ENCODE measurements at places on chromosomes 16 and 17. TPM values are rescaled to one million over a fixed set of nuclear protein-coding genes. Genes with fewer than 3 reads are reported as not detected.

Gene KRTAP3-2
- total RNA-seq = not detected

DNA sequence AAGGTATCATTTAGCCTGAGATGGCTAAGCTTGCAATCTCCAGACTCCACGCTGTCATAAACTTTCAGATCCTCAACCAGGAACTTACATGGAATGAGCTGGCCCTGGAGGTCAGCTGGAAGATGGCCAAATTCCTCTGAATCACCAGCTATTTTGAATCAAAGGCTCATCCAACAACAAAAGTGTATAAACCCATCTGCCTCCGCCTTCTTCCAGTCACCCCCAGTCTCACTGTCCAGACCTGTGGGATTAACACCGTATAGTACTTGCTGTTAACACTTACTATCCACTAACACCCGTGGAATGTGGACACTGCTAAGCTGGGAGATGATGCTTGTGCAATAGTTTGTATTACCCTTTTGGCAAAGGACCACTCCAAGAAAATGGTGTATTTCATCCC lies 1.9 kb upstream of the LCMT1 start:
- DNase-seq = no peak

GRCh38 chr17:4626734-4627256 lies 14.7 kb downstream of the ALOX15 start:
- DNase-seq = peak; percentile 10

DNA sequence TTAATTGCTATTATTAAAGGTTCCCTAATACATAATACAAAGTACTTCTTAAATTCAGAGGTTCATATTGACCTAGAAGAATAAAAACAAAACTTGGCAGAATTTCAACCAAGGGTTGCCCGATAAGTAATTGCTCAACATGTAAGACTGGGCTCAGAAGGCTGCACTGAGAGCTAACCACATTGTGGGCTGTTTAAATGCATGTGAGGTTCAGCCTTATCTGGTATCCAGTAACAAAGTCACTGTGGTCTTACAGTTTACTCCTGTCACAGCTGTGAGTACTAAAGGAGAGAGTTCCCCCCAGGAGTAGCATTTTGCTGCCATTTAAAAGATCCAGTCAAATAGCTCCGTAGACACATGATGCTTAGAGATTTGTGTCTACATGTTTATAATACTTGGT lies 1.6 kb upstream of the DHRS11 start:
- no peak for DNase-seq

Measured in upper lobe of right lung (tissue), 1 donor.